C1 segment of cervical spinal cord (tissue), 14 donors: ENCODE measurements at places on chromosomes 7 and 10.
A peak's percentile ranks its signal among the peaks of the same experiment; 100 is the strongest.

DNA sequence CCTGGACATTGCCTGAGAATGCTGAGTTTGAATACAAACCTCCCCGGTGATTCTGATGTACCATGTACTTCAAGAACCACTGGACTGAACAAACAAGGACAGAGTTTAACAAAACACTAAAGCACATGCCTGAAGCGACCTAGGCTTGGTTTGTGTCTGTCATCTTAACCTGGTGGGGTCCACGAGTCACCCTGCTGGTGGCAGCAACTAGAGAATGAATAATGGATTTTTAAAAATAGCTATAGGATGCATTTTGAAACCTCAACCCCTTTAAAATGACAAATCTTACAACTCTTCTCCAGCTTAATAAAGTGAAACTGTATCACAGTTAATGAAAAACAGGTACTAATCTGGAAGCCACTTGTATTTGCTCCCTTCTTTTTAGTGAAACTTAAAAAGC lies 25.2 kb downstream of the CDHR3 start:
- DNase-seq: no peak

- no peak for DNase-seq
Measured at GRCh38 chr10:12614177-12614995, 265.0 kb downstream of the CAMK1D start.

- DNase-seq: no peak
Measured at GRCh38 chr7:13976594-13976993, 12.9 kb downstream of the ETV1 start.

DNA sequence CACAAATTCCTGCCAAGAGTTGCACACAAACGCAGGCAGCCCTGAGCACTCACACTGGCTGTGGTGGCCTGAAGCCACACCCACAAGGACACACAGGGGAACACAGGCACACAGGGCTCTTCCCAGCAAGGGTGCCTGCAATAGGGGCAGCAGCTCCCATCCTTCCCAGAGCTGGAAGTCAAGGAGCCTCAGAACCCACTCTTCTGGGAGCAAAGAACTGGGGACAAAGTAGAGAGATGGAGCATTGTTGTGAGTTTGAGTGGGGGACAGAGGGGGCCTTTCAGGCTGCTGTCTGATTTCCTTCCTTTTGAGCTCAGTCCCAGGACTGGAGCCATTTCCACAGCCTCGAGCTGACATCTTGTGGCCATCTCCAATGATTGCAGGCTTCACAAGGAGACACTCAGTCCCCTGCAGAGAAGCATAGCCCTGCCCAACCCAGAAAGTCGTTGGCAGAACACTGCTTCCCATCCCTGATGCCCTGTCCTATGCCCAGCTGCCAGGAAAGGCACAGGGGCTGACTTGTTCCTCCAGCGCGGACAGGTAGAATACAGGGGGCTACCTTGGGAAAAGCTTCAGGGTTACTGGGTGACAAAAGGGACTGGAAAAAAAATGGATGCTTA lies 34.4 kb upstream of the SLF2 start:
- DNase-seq: peak; percentile 13
